ENCODE measurements at places on chromosomes 3 and 15.

- DNase-seq = no peak
Measured at GRCh38 chr3:89565098-89565497, 457.7 kb downstream of the EPHA3 start.

DNA sequence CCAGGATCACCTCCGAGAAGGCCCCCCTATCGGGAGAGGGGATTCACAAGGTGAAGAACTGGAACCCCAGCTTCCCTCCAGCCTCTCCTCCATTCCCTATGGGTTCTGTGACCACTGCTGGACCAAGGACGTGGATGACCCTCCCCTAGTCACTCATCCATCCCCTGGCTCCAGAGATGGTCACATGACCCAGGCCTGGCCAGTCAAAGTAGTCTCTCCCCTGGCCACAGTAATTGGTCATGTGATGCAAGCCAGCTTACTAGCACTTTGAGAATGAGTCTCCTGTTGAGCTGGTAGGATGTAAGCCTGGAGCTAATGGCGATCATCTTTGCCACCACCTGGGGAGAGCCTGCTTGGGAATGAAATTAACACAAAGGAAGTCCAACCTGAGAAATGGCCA, 3.9 kb downstream of the CAMK1 start:
- DNase-seq = no peak

GRCh38 chr15:38864827-38865581, 300.4 kb upstream of the RASGRP1 start:
- peak; percentile 80 for DNase-seq

- DNase-seq = no peak
Measured at GRCh38 chr3:151123827-151124226, 38.4 kb downstream of the MED12L start.

- no peak for DNase-seq
Measured at GRCh38 chr3:71726146-71726545, 944 bp upstream of the EIF4E3 start.

- DNase-seq = no peak
Measured at GRCh38 chr3:17967111-17967510, 224.7 kb upstream of the TBC1D5 start.

- no peak for DNase-seq
Measured at GRCh38 chr3:187919544-187919943, 174.3 kb upstream of the BCL6 start.

GRCh38 chr3:8164145-8164544, 337.5 kb upstream of the LMCD1 start:
- no peak for DNase-seq

GRCh38 chr3:160928183-160928726, 172.2 kb downstream of the PPM1L start:
- DNase-seq = no peak

DNA sequence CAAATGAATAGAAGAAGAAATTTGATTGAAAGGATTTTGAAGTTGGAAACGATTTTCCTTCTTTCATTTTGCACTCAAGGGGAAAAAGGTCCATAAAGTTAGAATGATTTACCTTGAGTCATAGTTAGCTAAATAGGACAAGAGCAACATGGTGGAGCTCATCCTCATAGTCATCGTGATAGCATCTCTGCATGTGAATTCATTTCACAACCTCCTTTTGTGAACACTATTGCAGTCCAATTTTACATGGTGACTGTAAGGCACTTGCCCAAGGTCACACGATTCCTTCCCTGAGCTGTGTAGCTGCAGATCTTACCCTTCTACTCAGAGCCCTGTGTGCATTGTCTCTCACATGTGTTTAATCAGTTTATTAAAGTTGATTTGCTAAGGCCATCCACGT, 359.8 kb upstream of the C2CD4B start:
- DNase-seq = no peak

DNA sequence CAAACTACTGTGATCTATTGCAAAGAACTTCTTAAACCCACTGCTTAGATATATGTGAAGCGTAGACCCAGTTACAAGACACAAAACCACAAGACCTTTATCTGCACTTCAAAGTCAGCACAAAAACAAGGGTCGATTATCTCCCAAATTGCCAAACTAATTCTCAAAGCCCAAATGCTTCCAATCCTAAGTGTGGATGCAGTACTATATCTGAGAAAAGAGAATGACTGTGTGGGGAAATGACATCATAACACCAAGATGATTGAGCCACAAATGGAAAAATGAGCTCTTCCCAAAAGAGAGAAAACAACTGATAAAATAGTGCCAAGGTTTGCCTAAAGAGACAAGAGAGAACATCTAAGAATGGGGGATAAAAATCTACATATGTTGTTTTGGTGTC, 86.2 kb downstream of the MEIS2 start:
- no peak for DNase-seq

DNA sequence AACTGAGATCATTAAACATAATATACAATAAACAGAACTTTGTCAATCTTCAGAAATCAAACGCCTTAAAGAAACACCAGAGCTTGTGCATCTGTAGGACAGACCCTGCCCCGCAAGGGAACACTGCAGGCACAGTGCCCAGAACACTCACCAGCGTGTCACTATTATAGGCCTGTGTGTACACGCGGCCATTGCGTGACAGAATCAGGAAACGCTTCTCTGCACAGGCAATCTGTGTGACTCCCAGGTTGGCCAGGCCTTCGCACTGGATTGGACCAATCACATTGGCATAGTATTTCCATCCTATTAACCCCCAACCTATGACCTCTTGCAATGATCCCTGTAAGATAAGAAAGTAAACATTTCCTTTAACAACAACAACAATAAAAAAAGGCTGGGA, 52.9 kb downstream of the HERC2 start:
- no peak for DNase-seq

- DNase-seq = no peak
Measured at GRCh38 chr15:38414357-38414756, 39.6 kb upstream of the FAM98B start.

DNA sequence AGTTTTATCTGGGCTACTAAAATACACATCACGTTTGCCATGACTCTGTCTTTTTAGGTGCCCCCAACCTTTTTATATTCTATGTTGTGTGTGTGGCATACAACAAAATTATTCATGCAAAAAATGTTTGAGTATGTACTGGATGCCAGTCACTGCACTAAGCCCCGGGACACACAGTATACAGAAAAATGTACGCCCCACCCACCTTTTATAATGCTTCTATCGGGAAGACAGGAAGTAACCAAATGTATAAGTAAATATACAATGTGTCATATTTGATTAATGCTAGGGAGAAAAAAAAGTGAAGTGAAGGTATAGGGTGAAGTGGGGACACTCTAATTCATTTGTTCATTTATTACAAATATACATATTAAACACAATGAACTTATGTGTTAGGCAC, 503.4 kb upstream of the MDFIC2 start:
- no peak for DNase-seq

- DNase-seq = no peak
Measured at GRCh38 chr3:61505197-61505596, 56.2 kb upstream of the PTPRG start.

- no peak for DNase-seq
Measured at GRCh38 chr3:42961633-42962032, 17.5 kb upstream of the GASK1A start.

DNA sequence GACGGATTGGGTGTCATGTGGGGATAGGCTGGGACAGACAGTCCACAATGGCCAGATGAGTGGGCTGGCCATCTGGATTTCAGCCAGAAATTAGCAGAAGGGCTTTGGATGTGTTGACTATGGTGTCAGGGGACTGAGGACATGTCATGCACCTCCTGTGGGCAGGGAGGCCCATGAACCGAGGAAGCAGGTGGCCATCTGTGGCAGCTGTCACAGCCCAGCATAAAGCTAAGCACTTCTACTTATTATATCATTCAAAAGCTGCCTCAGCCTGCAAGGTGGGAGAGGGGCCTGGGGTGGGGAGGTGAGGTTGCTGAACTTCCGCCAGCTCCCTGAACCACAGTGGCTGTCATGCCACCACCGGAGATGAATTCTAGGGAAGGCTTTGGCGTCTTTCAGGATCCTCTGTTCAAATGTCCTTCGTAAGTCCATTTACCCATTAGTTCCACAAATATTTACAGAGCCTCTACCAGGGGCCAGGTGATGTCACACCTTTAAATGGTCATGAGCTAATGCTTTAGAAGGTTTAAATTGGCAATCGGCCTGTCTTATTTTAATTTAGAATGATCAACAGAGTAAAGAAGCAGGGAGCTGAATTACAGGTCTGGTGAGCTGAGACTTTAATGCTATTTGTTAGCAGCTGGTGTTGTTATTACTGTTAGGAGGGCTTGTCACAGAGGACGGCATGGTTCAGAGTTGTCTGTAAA, 23.6 kb upstream of the CAV3 start:
- DNase-seq = no peak

- DNase-seq = no peak
Measured at GRCh38 chr3:19012846-19013245, 135.5 kb upstream of the KCNH8 start.

- no peak for DNase-seq
Measured at GRCh38 chr3:194876403-194877095, 190.9 kb downstream of the FAM43A start.

DNA sequence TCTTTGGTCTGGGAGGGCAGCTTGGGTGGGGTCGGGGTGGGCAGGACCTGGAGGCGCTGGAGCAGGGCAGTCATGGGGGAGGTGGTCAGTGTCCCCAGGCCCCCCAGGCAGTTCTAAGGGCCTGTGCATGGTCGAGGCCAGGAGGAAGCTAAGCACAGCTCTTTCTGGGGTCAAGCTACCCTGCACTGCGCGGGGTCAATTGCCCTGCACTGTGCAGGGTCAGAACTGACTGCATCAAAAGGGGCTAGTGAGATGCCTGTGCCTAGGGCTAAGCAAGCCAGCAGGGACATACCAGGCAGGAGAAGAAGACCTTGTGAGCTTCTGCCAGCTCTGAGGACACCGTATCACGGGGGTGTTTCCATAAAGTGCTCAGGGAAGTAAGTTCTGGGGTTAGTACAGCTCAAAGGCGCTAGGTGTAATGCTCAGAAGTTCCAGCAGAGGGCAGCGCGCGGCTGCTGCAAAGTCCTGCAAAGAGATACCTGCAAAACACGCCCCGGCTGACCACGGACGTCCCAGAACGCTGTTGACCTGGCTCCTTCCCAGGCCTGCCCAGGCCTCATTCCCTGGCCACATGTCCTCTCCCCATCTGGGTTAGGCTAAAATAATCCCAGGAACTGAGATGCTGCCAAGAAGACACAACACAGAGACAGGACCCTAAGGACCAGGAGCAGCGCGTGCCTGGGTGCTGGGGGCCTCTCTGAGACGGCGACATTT, 18.8 kb upstream of the IQSEC1 start:
- DNase-seq = peak; percentile 87

- DNase-seq = peak; percentile 77
Measured at GRCh38 chr3:141686466-141687291, 51.4 kb upstream of the RNF7 start.

GRCh38 chr15:52134502-52135144, 22.0 kb upstream of the BCL2L10 start:
- no peak for DNase-seq

GRCh38 chr3:28850186-28850585, 430.7 kb upstream of the RBMS3 start:
- no peak for DNase-seq

GRCh38 chr3:140845882-140846281, 95.8 kb upstream of the SLC25A36 start:
- DNase-seq = no peak

DNA sequence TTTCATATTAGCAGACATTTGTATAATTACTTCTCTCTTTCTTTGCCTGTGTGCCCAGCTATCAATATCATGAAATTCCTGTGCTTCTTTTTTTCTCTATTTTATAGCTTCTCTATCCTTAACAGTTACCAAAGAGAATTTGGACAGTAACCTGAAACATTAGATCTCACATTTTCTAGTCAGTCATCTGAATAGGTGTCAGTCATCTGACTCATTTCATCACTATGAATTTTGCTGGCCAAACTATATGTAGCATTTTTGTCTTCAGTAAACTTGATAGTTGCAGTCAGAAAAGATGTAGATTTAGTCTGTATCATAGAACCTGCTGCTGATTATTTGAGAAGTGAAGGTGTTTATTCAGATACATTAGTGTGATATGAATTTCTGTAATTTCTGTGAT, 52.6 kb downstream of the HMG20A start:
- DNase-seq = no peak

- no peak for DNase-seq
Measured at GRCh38 chr3:8512234-8512633, 10.6 kb downstream of the LMCD1 start.

GRCh38 chr3:37667335-37667734, 194.3 kb upstream of the CTDSPL start:
- DNase-seq = no peak

DNA sequence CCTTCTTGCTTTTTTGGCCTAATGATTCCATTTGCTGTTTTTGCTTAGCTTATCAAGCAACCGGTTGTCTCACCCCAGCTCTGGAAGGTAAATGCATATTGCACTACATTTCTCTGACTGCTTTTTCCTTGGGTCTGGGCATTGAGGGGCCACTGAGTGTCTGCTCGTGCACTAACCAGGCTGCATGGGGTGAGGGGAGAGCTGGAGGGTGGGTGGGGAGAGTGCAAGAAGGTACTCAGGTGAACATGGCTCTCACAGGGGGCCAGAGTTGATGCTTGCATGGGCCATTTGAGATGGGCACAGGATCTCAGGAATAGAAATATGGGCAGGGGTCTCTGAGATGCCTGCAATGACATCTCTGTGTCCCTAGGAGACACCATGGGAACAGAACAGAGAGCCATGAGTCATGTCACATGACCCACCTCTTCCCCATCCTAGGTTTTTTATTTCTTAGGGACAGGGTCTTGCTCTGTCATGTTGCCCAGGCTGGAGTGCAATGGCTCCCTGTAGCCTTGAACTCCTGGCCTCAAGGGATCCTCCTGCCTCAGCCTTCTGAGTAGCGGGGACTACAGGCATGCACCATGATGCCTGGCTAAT, 6.2 kb downstream of the ALPK3 start:
- peak; percentile 33 for DNase-seq
